T-helper 2 cell treated with Interferon-gamma antibody and Interleukin-4, amounts not matched to agents 5 μg/mL and 100 μg/mL, for 36 hours (primary cell): ENCODE measurements at places on chromosomes 12 and 14.

GRCh38 chr12:5432011-5432400 is at the start of gene NTF3:
Gene NTF3, plus strand, starts transcription at chr12:5432108. Its CDS starts 217 bp downstream, at chr12:5432325.
- H3K36me3 ChIP-seq = no peaks in the 10 kb centered on the region
- peaks cover 3% of the 10 kb centered on the region for H3K4me1 ChIP-seq
- H3K4me3 ChIP-seq = no peak within 1 kb of the TSS
- no peak for DNase-seq
- H3K27me3 ChIP-seq = peaks cover 48% of the 10 kb centered on the region

DNA sequence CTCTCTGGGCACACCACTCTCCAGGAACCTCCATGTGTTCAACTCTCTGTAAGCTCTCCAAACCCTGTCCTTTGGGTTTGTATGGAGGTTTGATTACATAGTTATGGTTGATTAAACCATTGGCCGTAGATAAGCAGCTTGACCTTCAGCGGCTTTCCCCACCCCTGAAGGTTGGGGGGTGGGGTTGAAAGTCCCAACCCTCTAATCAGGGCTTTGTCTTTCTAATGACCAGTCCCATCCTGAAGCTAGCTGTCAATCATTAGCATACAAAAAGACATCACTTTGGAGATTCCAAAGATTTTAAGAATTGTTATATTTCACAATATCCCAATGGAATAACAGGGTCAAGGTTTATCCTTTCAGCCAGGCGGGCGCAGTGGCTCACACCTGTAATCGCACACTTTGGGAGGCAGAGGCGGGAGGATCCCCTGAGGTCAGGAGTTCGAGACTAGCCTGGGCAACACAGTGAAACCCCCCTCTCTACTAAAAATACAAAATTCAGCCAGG is 8.4 kb downstream of the FAM186A start:
- no peak overlapping the region for H3K27ac ChIP-seq
- H3K4me1 ChIP-seq = peaks cover 2% of the 10 kb centered on the region
- no peaks in the 10 kb centered on the region for H3K27me3 ChIP-seq
- H3K36me3 ChIP-seq = no peaks in the 10 kb centered on the region
- no peak overlapping the region for H3K4me3 ChIP-seq
- no peak for DNase-seq

DNA sequence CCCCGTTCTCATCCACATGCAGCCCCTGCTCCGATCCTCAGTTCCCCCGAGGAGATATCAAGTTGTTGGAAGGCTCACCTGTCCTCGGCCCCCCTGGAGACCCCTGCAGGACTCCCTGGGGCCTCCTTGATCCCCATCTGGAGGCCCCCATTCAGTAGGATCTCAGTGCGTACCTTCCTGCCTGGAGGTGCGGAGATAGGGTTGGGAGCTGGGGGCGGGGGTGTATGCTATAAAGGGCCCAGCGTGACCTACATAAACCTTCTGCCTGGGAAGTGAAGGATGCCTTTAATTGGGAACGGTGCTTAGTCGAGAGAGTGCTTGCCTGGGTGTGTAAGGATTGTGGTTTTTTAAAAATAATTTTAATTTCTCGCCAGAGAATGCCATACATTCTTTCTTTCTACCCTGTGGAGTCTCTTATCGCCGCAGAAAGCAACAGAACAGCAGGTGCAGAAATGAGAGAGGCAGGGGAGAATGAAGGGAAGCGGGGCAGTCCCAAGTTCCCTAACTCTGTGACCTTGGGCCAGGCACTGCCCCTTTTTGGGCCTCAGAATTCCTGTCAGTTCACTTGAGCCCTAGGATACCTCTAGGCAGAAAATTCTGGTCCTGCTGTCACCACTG is 153.7 kb downstream of the TSPAN9 start:
- no peaks in the 10 kb centered on the region for H3K4me1 ChIP-seq
- no peak overlapping the region for H3K4me3 ChIP-seq
- peaks cover 2% of the 10 kb centered on the region for H3K27me3 ChIP-seq
- H3K36me3 ChIP-seq = no peaks in the 10 kb centered on the region
- H3K27ac ChIP-seq = no peak overlapping the region

DNA sequence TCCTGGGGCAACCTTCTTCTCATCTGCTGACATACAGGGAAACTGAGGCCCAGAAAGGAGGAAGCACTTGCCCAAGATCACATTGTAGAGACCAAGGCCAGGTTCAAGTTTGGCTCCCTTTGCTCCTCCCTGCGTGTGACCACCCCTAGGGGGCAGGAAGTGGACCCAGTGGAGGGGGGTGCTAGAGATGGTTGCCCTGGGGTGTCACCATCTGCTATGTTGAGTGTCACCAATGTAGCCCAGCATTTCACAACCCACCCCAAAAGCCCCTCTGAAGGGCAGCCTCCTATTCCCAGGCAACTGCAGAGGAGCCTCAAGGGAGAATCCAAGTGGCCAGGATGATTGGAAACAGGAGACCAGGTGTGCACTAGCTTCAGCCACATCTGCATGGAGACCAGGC is 12.0 kb upstream of the RBM19 start:
- no peaks in the 10 kb centered on the region for H3K36me3 ChIP-seq
- DNase-seq = no peak
- H3K4me1 ChIP-seq = no peaks in the 10 kb centered on the region
- no peak overlapping the region for H3K27ac ChIP-seq

- no peaks in the 10 kb centered on the region for H3K36me3 ChIP-seq
- H3K27ac ChIP-seq = no peak overlapping the region
- H3K4me1 ChIP-seq = no peaks in the 10 kb centered on the region
- no peak overlapping the region for H3K4me3 ChIP-seq
Observed at GRCh38 chr14:83909507-83909906, 1620.4 kb upstream of the FLRT2 start.

GRCh38 chr14:30620178-30620577 is 1.9 kb upstream of the SCFD1 start:
- peak overlapping the region; percentile 57 for H3K4me3 ChIP-seq
- H3K27me3 ChIP-seq = no peaks in the 10 kb centered on the region
- peaks cover 28% of the 10 kb centered on the region for H3K4me1 ChIP-seq
- peaks cover 25% of the 10 kb centered on the region for H3K36me3 ChIP-seq
- no peak for DNase-seq
